ENCODE measurements at places on chromosomes 7 and 10. TPM values are rescaled to one million over a fixed set of nuclear protein-coding genes. Genes with fewer than 3 reads are reported as not detected.

The CYP2C19 gene
- total RNA-seq: 0.21 TPM

The ANKRD30A gene
- 0.21 TPM for total RNA-seq

The PAXIP1 gene
- total RNA-seq: 7.9 TPM

The SHTN1 gene
- 10.7 TPM for total RNA-seq

The KAZALD1 gene
- total RNA-seq: 7.2 TPM

The CYP3A7 gene
- total RNA-seq: not detected

The CALHM1 gene
- total RNA-seq: not detected

The KLLN gene
- 0.56 TPM for total RNA-seq

The HOXA3 gene
- total RNA-seq: 0.74 TPM

The PNLIPRP2 gene
- not detected for total RNA-seq

The IRF5 gene
- 5.6 TPM for total RNA-seq

The ICA1 gene
- 62.5 TPM for total RNA-seq

The BLOC1S2 gene
- total RNA-seq: 19.9 TPM

The SCART1 gene
- total RNA-seq: 0.94 TPM

The MKX gene
- 0.50 TPM for total RNA-seq

The FOXP2 gene
- 2.4 TPM for total RNA-seq

The TTYH3 gene
- total RNA-seq: 30.3 TPM

The MMD2 gene
- total RNA-seq: not detected

The INTS15 gene
- 17.8 TPM for total RNA-seq

The ACSL5 gene
- total RNA-seq: 10.5 TPM

The NAT16 gene
- not detected for total RNA-seq

The CALHM2 gene
- 30.8 TPM for total RNA-seq

The HOXA9 gene
- not detected for total RNA-seq

The CNPY1 gene
- not detected for total RNA-seq

The DNAJC2 gene
- total RNA-seq: 15.8 TPM

The HNRNPA2B1 gene
- 390 TPM for total RNA-seq

The GATA3 gene
- 1.9 TPM for total RNA-seq

The SPDYE2 gene
- total RNA-seq: not detected

The ZNF467 gene
- total RNA-seq: 10.4 TPM

The HABP2 gene
- total RNA-seq: not detected

The ZDHHC6 gene
- total RNA-seq: 20.6 TPM

The LIPK gene
- not detected for total RNA-seq

The COPS6 gene
- total RNA-seq: 109 TPM

The SPRN gene
- total RNA-seq: not detected

The ST8SIA6 gene
- total RNA-seq: 3.6 TPM

The NEURL1 gene
- total RNA-seq: 0.39 TPM

The TFPI2 gene
- total RNA-seq: 3.6 TPM

The PLA2G12B gene
- 10.7 TPM for total RNA-seq

The ANKRD1 gene
- 3,373 TPM for total RNA-seq

The SLC25A28 gene
- total RNA-seq: 46.4 TPM

The MMRN2 gene
- total RNA-seq: 62.1 TPM

The SOSTDC1 gene
- total RNA-seq: 2.8 TPM

The CDC14C gene
- total RNA-seq: not detected

The VWDE gene
- 7.3 TPM for total RNA-seq

The TMEM184A gene
- total RNA-seq: 0.31 TPM
